T-cell (primary cell): ENCODE measurements at places on chromosomes 16 and 17.

DNA sequence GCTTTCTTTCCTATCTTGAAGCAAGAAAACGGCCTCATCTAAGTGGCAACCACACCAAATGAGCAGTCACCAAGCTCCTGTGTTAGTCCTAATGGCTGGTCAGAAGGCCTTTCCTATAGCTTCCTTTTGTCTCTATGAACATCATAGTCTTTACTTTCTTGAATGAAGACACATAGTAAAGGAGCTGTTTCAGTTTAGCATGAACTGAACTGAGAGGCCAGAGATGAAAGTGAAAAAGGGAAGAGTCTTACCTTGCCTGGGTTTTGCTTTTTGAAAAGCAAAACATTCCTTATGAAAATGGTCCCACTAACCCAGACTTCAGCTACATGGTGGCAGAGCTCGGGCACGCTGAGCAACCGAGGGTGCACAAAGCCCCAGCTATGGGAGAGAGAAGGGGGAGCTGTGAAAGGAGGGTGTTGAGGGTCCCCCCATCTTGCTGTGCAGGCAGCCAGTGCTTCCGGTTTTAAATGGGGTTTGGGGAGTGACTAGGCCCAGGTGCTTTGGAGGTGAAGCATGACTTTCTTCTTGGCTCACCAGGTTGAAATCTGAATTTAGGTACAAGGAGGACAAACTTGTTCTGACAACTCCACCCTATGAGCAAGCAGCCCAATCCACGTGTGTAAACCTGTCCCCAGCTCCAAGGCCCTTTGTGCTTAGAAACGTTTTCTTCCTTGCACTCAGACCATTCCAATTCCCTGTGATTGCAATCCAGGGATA, 9.1 kb upstream of the PSMC3IP start:
- H3K27ac ChIP-seq = no peak overlapping the region
- H3K36me3 ChIP-seq = peaks cover 95% of the 10 kb centered on the region
- no peak overlapping the region for H3K4me3 ChIP-seq
- no peaks in the 10 kb centered on the region for H3K4me1 ChIP-seq
- DNase-seq = no peak
- H3K27me3 ChIP-seq = no peaks in the 10 kb centered on the region

DNA sequence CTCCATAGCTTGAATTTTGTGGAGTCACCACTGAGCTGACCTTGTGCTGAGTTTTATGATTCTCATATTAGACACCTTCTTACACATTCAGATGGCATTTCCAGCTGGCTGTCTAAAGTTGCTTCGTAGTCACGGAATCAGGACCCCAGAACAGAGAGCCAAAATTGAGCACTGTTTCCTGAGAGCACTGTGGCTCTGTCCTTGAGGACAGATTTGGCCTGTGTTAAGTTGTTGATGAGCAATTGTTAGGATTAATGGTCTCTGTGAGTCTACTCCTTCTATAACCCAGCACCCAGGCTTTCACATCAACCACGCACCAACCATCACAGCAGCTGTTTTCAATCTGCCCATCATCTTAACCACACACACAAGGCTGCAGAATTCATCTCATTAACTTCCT, 277.5 kb upstream of the HSBP1 start:
- DNase-seq = no peak
- H3K4me1 ChIP-seq = no peaks in the 10 kb centered on the region
- H3K36me3 ChIP-seq = no peaks in the 10 kb centered on the region
- no peak overlapping the region for H3K27ac ChIP-seq
- no peak overlapping the region for H3K4me3 ChIP-seq

DNA sequence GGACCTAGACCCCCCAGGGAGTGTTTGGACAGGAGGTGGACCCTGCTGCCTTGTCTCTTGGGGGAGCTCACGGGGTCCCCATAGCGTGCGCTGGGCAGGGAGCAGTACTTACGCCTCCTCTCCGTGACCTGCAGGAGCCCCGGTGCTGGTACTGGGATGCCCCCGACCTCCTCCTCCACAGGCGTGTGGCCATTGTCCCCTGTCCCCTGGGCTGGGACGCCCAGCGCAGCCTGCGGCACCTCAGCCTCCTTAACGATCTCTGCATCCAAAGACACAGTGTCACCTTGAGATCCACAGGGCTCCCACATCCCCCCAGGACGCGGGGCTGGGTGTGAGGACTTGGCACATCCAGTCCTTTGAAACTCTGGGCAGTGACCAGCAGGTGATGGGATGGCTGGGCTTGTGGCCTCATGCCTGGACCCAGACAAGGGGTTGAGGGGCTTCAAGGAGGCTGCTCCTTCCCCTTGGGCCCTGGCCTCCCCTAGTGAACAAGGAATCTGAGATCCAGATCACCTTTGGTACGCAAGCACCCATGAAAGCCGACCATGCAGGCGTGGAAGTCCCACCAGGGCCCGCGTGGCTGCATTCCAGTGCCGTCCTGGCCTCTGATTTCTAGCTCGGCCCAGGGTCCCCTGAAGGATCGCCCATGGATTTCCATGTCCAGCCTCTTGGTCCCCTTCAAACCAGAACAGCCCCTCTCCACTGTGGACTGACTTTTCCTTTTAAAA, 9.9 kb downstream of the DBNDD1 start:
- peaks cover 9% of the 10 kb centered on the region for H3K4me1 ChIP-seq

GRCh38 chr17:57068222-57068658, 16.8 kb upstream of the AKAP1 start:
- peaks cover 8% of the 10 kb centered on the region for H3K27me3 ChIP-seq
- no peak overlapping the region for H3K27ac ChIP-seq
- DNase-seq = no peak
- no peak overlapping the region for H3K4me3 ChIP-seq
- H3K36me3 ChIP-seq = no peaks in the 10 kb centered on the region

DNA sequence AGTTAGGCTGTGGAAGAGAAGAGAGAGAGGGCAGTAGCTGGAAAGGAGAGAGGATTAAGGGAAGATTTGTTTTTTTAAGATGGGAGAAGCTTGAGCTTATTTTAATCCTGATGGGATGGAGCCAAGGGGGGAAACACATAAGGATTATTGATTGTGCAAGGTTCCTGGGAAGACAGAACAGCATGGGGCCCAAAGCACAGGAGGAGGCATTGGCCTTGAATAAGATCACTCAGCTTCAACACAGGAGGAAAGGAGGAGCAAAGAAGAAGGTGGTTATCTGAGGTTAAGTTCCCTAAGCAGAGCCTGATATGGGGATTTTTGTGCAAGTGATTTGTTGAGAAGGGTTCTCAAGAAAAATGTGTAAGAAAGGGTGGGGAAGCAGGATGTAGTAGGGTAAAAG, 169.8 kb downstream of the ABCC12 start:
- H3K36me3 ChIP-seq = no peaks in the 10 kb centered on the region
- no peak for DNase-seq
- no peak overlapping the region for H3K27ac ChIP-seq
- no peaks in the 10 kb centered on the region for H3K4me1 ChIP-seq
